ENCODE measurements at places on chromosomes 2 and 18.

GRCh38 chr18:44691148-44691925, 10.6 kb downstream of the SETBP1 start:
- DNase-seq = no peak

DNA sequence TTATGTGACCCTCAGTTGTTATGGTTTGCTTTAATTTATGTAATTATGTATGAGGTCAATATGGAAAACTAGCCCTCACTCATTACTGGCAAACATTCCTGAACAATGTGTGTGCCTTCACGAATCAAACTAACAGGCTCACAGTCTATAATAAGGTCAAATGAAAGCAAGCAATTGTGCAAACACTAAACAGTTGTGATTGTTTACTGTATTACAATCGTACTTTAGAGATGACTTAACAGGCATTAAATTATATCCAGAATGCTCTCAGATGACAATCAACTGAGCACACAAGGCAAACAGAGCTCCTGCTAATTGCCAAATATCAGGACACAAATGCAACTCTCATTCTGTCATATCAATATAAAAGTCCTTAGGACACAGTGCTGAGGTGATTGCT, 29.5 kb downstream of the COL5A2 start:
- no peak for DNase-seq

DNA sequence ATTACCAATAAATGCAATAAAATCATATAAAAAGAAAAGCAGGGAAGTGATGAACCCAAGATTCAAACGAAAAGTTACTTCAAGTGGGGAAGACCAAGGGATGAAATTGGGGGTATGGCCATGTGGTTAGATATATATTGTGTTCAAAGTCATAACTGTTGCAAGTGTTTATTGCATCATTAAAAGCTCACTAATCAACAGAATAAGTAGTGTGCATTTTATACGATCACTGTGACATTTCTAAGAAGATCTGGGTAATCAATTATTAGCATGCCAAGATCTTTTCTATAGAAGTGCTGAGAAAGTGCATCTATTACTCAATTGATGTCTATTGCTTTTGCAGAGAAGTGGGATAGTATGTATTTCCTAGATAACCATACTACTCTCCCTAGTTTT, 52.9 kb downstream of the VSNL1 start:
- DNase-seq = no peak

GRCh38 chr18:336713-337112, 68.9 kb upstream of the THOC1 start:
- DNase-seq = no peak

- no peak for DNase-seq
Observed at GRCh38 chr2:81872006-81872405, 1567.5 kb upstream of the LRRTM1 start.

GRCh38 chr2:146853741-146854444, 990.9 kb upstream of the ACVR2A start:
- DNase-seq = no peak

Data from NCI-H2107 (cell line).